ENCODE measurements at places on chromosomes 4 and X. TPM values are rescaled to one million over a fixed set of nuclear protein-coding genes. Genes with fewer than 3 reads are reported as not detected.

The AKAP17A gene
- total RNA-seq = 45.5 TPM

The GABRB1 gene
- total RNA-seq = not detected

The AVPR2 gene
- total RNA-seq = not detected

The POF1B gene
- not detected for total RNA-seq

The SLC6A14 gene
- not detected for total RNA-seq

The BEX1 gene
- total RNA-seq = 0.46 TPM

The DCAF4L1 gene
- 0.15 TPM for total RNA-seq

The CYTL1 gene
- 29.8 TPM for total RNA-seq

The CXCL1 gene
- total RNA-seq = 20.0 TPM

The CENPVL2 gene
- total RNA-seq = not detected

The TLR1 gene
- total RNA-seq = 2.7 TPM

The FAT4 gene
- total RNA-seq = 33.2 TPM

The CMC4 gene
- 4.3 TPM for total RNA-seq

The NDST3 gene
- not detected for total RNA-seq

The SPIN2A gene
- total RNA-seq = 0.76 TPM

DNA sequence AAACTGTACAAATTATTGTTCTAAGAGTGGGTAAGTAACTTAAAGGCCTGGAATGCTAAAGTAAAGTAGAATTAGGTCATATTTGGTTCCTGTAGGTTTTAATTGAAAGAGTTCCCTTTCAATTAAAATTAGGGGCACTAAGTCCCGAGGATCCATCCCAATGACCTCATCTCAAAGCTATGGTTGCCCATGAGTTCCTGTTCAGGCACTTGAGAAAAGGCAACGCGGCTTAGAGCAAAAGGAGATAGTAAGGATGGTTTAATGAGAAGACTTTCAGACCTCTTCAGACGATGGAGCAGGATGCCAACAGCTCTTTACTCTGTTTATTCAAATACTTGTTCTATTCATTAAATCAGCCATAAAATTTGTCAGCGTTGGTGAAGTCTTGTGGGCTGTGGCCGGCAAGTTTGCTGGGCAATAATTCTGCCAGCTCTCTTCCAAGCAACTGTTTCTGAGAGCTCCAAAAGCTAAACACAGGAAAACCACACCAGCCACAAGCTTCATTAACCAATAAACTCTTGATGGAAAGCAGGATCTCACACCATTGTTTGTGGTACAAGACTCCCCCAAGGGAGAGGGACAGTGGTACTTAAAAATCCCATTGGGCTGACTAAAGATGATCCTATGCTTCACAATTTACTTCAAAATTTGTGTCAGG lies 167.4 kb downstream of the COL4A6 start:
- DNase-seq = no peak

GRCh38 chr4:109864134-109864533 lies 16.2 kb downstream of the LRIT3 start:
- no peak for DNase-seq

GRCh38 chr4:576245-576821 lies at the start of gene TMEM271:
TSS of gene TMEM271 (minus strand) at chr4:576295. CDS start at chr4:576062, 233 bp downstream.
- DNase-seq = no peak

- DNase-seq = no peak
Measured at GRCh38 chrX:25275159-25275558, 259.4 kb upstream of the ARX start.

DNA sequence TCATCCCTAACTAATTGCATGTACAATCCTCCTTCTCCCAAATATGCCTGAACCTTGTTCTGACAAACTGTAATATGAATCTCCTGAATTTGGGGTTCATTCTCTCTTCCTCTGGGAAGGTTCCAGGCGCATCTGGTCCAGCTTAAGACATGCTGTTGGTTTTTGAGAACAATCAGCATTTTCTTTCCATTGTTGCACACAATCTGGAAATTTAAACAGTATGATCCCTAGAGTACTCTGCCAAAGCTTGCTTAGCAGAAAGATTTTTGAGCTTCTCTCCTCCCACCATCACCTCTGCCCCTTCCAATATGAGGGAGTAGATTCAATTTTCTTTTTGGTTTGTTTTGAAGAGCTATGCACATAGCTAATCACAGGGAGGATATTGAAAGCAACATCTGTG lies 50.1 kb downstream of the SRPX start:
- no peak for DNase-seq

- DNase-seq = no peak
Measured at GRCh38 chr4:17771284-17771908, 10.0 kb downstream of the FAM184B start.

DNA sequence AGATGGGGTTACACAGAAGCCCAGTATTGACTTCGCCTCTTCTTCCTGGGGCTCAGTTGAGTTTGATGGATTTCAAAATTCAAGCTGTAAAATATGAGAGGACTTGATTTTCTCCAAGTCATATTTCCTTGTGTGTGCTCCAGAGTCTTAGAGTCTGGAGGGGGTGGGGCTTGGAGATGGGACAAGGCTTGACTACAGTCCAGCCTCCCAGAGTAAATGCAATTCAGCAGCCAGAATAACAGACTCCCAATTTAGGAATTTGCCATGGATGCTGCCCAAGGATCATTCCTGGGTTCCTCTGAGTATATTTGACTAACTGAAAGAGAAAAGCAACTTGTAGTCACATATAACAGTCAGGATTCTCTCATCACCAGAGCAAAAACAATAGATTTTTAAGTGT lies 53.7 kb upstream of the RBPJ start:
- no peak for DNase-seq

DNA sequence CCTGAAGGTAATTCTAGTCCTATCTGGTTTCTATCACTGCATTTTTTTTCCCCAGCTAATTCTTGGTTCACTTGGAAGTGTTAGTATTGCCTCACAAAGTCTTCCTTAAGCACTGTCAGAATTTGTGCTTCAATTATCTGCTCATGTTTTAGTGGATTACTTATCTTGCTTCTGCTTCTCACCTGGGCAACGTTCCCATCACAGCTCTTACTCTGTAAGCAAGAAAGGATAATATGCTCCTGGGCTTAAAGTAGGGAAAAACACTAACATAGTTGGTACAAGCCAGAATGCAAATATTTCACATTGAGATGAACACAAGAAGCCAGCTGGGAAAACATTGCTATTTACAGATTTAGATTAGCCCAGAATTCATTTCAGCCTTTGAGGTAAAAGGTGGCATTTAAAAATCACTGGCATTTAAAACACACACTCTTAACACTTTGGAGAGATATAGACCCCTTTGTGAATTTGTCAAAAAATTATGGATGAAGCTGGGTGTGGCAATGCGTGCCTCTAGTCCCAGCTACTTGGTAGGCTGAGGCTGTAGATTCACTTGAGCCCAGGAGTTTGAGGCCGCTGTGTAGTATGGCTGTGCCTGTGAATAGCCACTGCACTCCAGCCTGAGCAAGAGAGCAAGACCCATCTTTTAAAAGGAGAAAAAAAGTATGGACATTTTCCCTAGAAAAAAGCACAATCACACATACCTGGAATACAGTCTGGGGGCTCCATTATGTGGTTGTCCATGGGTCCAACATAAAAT lies 6.6 kb upstream of the PTPN13 start:
- no peak for DNase-seq

DNA sequence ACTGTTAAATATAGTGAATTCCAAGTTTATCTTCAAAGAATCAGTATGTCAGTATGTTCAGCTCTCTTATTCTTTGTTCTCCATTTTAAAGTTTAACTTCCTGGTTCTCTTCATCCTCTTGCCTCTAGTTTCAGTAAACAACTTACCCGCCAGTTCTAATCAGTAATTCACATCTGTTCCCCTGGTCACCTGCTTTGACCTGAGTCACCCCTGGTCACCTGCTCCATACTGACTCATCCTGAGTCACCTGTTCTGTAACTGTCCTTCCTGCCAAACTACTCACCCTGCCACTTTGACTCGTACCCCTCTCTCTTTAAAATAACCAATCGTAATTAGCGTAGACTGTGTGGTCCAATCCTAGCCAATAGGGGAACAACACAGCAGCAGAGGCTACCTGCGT lies 992.7 kb upstream of the HS3ST1 start:
- DNase-seq = no peak

DNA sequence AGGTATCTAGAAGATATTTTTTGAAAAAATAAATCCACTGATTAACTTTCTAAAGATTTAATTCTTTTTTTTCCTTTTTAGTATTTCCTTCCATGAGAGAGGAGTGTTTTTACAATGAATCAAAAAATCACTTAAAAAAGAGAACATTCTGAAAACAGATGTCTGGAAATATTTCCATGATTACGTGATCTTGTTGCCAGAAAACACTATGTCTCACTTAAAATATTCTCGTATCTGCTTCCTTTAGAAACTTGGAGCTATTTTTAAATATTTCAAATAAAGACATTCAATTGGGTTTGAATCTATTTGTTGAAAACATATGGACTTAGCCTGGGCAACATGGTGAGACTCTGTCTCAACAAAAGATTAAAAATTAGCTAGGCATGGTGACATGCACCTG lies 232.8 kb upstream of the RASGEF1B start:
- no peak for DNase-seq

DNA sequence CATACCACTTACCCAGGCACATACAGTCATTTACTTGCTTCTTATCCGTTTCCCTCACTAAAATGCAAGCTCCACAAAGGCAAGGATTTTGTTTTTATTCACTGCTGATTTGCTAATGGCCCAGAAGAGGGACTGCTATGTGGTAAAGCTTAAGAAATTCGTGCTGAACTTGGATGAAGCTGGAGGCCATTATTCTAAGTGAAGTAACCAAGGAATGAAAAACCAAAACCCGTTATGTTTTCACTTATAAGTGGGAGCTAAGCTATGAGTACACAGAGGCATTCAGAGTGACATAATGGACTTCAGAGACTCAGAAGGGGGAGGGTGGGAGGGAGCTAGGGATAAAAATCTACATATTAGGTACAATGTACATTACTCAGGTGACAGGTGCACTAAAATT lies 47.2 kb downstream of the RAB33B start:
- no peak for DNase-seq

- DNase-seq = no peak
Measured at GRCh38 chrX:9539605-9540387, 74.9 kb downstream of the TBL1X start.

- no peak for DNase-seq
Measured at GRCh38 chr4:120139392-120139791, 72.7 kb upstream of the MAD2L1 start.

- DNase-seq = peak; percentile 77
Measured at GRCh38 chr4:96352051-96352517, 512.2 kb downstream of the PDHA2 start.

GRCh38 chr4:78332976-78333375 lies 218.6 kb upstream of the ANXA3 start:
- DNase-seq = no peak

GRCh38 chrX:37407736-37408135 lies 58.6 kb downstream of the PRRG1 start:
- no peak for DNase-seq

GRCh38 chr4:143399113-143399949 lies 62.7 kb downstream of the GAB1 start:
- DNase-seq = peak; percentile 72

DNA sequence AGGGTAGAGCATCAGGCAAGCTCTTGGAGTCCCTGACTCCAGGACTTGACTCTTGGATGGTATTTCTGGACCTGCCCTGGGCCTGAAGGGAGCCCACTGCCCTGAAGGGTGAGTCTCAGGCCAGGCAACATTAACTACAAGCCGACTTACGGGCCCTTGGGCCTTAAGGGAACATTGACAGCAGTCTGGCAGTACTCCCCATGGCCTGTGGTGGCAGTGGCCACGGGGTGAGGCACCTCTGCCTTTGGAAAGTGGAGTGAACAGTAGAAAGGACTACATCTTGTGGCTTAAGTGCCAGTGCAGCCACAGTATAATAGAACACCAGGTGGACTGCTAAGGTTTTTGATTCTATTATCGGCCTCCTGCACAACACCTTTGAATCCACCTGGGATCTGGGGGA lies 36.3 kb downstream of the SH3BGRL start:
- DNase-seq = no peak

DNA sequence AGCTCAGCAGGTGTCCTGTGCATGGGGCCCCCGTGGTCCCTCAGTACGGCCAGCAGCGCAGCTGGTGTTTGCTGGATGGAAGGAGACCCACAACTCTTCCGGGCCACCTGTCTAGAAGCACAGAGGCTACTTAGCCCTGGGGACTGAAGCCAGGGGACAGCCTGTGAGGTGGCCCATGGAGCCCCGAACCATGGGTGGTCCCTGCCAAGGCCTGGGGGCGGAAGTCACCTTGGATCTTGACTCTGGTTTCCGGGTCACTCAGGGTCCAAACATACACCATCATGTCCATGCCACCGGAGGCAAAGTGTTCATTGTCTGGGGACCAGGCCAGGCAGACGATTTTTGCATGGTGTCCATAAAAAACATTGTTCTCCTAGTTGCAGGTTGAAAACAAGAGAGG lies 39.5 kb downstream of the WDR1 start:
- no peak for DNase-seq

- no peak for DNase-seq
Measured at GRCh38 chrX:12878536-12878935, 11.7 kb downstream of the TLR7 start.

DNA sequence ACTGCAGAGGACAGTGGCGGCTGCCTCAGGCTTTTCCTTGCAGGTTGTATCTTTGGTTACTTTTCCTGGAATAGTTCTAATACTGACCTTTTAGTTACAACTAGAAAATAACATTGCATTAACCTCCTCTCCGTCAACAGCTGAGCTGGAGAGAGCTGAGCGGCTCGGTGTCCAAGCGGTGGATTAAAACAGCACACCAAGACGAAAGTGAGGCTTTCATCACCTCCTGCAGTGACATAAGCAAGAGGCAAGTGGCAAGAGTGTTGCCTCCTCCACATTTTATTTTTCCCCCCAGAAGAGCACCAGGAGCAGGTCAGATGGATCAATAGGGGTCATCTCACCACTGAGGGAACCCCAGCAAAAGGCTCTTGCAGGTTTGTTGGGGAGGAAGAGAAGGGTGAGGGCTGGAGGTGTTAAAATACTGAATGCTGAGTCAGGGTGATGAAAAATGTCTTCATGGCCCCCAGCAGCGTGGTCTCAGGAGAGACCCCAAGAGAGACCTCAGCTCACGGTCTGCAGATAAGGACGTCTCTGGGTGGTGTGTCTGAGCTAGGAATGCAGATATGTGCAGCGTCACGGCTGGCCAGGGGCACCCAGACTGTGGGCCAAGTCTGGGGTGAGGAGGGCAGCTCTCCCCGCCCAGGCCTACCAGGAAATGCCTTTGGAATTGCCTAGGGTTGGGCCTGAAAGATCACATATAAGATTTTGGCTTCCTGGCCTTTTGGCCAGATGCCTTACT lies 50.3 kb downstream of the CASP3 start:
- DNase-seq = no peak

DNA sequence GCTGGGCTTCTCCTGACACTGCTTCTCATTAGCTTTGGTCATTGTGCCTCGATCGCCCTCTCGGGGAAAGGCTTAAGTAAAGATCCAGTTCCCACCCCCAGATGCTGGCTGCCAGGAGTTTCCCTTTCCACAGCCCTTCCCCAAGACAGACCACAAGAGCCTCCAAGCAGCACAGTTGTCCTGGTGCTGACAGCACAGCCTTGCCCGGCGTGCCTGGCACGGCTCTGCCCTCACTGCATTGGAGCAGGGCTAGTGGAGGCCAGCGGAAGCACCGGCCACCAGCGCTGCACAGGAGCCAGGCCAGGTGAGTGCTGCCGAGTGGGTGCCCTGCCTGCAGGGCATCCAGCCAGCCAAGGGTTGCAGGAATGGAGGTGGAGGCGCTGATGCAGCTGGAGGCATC lies 9.7 kb upstream of the MSANTD1 start:
- DNase-seq = no peak

GRCh38 chr4:154989511-154989910 lies 208.4 kb downstream of the RBM46 start:
- DNase-seq = no peak

Measured in endothelial cell of umbilical vein (primary cell).